ENCODE measurements at places on chromosomes 6 and 20. TPM values are rescaled to one million over a fixed set of nuclear protein-coding genes. Genes with fewer than 3 reads are reported as not detected.

GRCh38 chr6:149934249-149935156 is 7.3 kb upstream of the ULBP2 start:
- DNase-seq, result no peak

- DNase-seq, result no peak
These were observed 17.7 kb downstream of the GTF2H5 start for GRCh38 chr6:158185729-158186456.

- no peak for DNase-seq
These were observed 156.5 kb downstream of the ANKRD60 start for GRCh38 chr20:58071991-58072390.

- DNase-seq, result no peak
These were observed 81.7 kb downstream of the COL9A1 start for GRCh38 chr6:70221025-70221714.

- no peak for DNase-seq
These were observed 1.8 kb upstream of the ABT1 start for GRCh38 chr6:26594730-26595632.

DNA sequence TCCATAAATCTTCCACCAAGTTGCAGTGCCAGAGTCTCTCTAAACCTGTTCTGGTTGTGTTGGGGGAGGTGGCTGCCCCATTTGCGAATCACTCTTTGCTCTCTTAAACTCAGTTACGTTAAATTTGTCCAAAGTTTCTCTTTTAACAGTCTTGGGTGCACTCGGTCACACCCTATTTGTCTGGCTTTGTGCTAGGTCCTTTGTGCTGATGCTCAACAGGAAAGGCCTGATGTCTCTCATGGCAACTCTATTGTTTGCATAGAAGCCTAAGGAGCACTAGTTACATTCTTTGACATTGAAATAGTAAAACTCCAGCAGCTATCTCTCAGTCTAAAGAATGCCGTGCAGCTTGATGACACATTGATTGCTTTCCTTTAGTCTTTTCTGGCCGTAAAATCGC is 105.1 kb downstream of the TRMT11 start:
- DNase-seq, result no peak

Gene PAK5
- not detected for total RNA-seq

Gene SGK2
- total RNA-seq, result 0.30 TPM
